ENCODE measurements at places on chromosomes 6 and 20.

- no peak for DNase-seq
Observed at GRCh38 chr6:105676857-105677256, 274.0 kb upstream of the PREP start.

GRCh38 chr20:9886227-9886626, 47.4 kb upstream of the PAK5 start:
- no peak for DNase-seq

- no peak for DNase-seq
Observed at GRCh38 chr6:109326351-109326750, 55.9 kb downstream of the CD164 start.

- no peak for DNase-seq
Observed at GRCh38 chr6:50270415-50270814, 220.7 kb upstream of the DEFB112 start.

DNA sequence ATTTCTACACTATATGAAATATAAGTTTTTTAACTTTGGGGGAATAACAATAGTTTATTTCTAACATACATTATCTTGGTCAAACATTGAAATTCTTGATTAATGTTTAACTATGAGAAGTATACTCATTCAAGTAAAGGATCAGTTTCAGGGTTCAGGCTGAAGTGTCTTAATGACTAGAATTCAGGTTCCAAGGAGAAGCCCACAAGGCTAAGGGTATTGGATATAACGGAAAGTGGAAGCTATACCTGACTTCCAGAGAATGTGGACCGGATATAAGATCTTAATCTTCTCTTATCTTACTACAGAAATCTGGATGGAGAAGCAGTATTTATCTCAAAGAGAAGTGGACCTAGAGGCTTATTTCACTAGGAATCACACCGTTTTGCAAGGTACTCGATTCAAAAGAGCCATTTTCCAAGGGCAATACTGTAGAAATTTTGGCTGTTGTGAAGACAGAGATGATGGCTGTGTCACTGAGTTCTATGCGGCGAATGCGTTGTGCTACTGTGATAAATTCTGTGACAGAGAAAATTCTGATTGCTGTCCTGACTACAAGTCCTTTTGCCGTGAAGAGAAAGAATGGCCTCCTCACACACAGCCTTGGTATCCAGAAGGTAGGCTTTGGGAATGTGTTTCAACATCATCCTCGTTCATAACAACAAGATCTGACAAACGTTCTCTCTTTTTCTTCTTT, at the start of gene TINAG:
Gene TINAG (plus strand): TSS at position 153 of the 697 bp plus-strand sequence. CDS start 110 bp downstream, at position 263.
- DNase-seq, result no peak

- DNase-seq, result no peak
Observed at GRCh38 chr6:111646034-111646433, 40.4 kb upstream of the TRAF3IP2 start.

GRCh38 chr6:79818471-79818870, 128.9 kb downstream of the ELOVL4 start:
- no peak for DNase-seq

- no peak for DNase-seq
Observed at GRCh38 chr6:143007646-143008045, 53.0 kb upstream of the AIG1 start.

DNA sequence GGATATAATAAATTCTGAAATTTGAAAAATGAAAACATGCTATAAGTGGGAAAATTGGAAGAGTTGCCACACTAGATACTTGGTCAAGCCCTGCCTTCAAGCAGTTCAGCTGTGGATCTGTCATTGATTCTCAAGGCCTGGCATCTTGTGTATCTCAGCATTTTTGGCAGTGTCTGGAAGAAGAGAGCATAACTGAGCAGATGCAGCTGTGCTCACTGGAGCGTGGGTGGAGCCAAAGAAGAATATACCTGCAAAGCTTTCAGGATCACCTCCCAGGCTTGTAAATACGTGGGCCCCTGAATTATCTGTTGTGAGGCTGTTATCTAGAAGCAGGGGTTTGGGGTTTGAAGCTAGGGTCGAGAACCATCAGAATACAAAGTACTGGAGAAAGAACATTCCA, 31.3 kb upstream of the CHD6 start:
- DNase-seq, result no peak

DNA sequence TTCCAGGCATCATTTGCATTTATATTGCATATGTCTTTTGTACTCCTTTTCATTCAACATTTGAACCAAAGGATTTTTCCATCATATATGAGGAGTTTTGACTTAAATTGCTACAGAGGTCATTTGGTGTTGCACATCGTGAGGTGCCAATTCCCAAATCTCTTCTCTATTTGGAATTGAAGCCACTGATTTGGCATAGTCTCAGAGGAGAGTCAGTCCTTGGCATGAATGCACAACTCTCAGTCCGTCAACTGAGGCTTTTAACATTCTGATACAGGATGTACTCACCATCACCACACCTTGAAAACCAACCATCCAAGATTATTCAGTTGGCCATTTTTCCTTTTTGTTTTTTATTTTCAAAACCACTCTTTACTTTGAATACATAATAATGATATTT, 31.1 kb upstream of the SYNDIG1 start:
- no peak for DNase-seq

GRCh38 chr6:36523451-36523850, 23.8 kb downstream of the STK38 start:
- no peak for DNase-seq

DNA sequence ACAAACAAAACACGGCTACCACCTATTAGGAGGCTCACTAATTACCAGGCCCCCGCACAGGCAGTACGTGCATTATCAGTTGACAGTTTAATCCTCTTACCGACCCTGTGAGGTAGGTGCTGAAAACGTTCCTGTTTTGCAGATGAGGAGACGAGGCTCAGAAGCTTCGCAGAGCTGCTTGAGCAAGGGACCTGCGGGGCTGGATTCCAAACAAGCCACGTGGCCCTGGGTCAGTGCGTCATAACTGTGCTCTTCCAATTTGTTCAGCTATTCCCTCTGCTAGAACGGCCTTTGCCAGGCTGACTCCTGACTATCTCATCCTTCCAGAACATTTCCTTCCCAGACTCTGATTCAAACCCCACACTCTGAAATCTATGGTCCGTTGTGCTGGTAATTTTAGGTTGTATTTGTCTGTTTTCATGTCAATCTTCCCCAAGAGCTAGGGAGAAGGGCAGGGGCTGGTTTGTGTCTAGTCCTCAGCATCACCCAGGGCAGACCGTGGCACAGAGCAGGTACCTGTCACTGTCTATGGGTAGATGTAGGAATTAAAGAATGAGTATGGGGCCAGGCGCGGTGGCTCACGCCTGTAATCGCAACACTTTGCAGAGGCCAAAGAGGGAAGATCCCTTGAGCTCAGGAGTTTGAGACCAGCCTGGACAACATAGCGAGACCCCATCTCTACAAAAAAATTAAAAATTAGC, 28.8 kb upstream of the TLDC2 start:
- no peak for DNase-seq

DNA sequence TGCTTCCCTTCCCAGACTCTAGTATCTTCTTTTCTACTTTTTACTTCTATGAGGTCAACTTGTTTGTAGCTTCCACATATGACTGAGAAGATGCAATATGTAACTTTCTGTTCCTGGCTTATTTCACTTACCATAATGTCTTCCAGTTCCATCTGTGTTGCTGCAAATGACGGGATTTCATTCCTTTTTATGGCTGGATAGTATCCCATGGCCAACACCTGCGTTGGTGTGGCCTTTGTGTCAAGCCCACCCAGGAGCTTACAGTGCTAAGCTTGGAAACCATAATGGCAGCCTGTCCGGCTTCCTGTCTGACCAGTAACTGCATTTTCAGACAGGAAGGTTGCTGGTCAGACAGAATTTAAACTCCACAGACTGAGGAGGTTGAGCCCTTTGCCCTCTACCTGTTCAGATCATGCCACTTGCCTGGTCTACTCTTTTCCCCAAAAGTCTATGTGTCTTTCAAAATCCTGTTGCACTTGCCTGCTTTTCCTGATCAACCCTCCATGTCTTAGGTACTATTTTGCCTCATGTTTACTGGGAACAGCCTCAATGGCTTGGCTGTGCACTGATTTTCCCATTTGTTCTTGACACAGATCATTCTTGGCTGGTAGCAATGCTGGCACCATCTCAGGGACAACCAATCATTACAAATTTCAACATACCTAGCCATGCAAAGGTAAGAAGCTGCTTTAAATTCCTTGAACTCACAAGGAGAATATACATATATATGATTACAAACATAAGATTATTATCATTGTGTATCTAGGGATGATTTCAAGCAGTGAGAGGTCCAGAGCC, 114.3 kb upstream of the PLEKHG1 start:
- DNase-seq, result no peak

DNA sequence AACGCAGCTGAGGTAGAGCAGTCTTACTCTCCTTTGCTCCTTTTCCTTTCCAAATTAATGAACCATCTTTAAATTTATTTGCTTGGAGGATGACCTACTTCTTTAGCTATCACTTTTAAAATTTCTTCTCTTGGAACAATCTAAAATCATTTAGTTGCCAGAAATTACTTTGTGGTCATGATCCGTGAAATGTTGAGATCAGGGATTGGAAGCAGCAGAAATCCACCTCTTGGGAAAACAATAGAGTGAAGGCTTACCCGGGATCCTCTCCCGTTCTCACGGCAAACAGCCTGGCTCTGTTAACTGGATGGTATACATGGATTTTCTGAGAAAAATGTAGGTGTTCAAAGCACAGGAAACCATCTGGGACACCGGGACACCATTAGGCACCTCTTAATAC, 7.7 kb downstream of the AKAP12 start:
- no peak for DNase-seq

DNA sequence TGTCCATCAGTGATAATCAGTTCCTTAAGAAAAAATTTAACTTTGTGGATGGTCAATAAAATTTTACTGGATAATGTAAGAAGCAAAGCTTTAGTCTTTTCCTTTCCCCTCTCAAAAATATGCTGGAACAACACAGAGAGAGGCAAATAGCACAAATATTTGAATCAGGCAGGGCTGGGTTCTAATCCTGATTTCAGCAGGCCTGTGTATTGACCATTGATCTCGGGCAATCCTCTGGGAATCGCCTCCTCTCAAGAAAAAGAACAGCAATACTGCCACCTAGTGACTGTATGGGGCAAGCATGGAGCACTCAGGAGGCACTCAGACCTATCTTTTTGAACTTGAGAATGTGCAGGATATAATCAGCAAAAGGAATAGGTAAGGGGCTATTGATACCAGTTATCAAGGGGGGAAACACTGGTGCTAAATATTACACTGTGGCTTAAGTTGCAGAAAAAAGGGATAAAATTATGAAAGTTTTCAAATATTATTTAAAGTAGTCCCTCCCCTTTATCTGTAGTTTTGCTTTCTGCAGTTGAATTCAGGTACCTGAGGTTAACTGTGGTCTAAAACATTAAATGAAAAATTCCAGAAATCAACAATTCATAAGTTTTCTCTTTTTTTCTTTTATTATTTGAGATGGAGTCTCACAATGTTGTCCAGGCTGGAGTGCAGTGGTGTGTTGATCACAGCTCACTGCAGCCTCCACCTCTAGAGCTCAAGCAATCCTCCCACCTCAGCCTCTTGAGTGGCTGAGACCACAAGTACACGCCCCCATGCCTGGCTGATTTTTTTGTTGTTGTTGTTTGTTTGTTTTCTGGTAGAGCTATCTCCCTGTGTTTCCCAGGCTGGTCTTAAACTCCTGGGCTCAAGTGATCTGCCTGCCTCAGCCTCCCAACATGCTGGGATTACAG, 91.8 kb upstream of the NHSL1 start:
- DNase-seq, result no peak

DNA sequence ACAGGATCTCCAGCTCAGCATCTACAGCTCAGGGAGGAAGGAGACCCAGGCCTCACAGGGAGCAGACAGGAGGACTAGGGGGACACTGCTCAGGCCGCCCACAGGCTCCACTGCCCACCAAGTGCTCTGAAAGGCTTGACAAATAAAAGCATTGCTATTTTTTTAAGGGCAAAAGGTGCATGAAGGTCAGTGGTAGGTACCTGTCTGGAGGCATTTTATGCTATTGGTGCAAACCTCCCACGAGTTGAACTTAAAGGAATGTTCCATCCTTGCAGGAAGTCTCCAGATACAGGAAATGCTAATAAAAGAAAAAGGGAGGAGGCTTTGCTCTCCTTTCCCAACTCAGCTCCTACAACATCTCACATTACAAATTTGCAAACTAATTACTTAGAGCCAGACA, 228.1 kb downstream of the FOXC1 start:
- no peak for DNase-seq

DNA sequence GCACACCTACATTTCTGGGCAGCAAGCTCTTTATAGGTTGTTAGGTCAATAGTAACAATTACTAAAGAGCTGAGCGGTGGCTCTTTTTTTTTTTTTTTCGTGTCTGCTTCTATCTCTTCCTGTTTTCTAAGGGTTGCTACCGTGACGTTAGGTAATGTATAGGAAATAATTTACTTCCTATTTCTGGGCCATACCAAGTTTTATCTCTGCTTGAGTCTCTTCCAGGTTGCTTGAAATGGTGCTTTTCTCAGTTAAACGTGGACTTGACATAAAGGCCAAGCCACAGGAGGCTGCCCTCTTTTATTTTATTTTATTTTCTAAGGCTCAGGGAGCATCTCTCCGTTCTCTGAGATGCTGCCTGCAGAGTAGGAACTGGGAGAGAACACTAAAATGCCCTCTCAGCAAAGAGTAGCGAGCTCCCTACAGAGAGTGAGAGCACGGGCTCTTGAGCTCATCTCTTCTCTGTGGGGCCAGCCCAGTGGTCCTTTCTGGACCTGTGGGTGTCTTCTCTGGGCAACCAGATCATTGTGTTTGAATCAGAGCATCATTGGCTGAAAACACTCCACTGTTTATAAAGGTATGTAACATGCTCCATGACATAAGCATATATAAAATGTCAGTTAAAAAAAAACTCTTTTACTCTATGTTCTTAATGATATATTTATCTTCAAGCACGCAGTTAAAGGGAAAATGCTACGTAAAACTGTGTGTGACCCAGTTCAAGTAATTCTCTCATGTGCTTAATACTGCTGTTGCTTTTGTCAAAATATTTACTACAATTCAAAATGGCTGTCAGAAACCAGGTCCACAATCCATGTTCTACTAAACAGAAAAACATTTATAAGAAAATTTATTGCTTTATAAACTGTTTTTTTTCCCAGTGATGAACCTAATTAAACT, at the start of gene ZNF831:
Gene ZNF831 (plus strand): TSS at position 191 of the 900 bp plus-strand sequence. CDS start 27,199 bp downstream, outside the sequence.
- DNase-seq, result no peak

DNA sequence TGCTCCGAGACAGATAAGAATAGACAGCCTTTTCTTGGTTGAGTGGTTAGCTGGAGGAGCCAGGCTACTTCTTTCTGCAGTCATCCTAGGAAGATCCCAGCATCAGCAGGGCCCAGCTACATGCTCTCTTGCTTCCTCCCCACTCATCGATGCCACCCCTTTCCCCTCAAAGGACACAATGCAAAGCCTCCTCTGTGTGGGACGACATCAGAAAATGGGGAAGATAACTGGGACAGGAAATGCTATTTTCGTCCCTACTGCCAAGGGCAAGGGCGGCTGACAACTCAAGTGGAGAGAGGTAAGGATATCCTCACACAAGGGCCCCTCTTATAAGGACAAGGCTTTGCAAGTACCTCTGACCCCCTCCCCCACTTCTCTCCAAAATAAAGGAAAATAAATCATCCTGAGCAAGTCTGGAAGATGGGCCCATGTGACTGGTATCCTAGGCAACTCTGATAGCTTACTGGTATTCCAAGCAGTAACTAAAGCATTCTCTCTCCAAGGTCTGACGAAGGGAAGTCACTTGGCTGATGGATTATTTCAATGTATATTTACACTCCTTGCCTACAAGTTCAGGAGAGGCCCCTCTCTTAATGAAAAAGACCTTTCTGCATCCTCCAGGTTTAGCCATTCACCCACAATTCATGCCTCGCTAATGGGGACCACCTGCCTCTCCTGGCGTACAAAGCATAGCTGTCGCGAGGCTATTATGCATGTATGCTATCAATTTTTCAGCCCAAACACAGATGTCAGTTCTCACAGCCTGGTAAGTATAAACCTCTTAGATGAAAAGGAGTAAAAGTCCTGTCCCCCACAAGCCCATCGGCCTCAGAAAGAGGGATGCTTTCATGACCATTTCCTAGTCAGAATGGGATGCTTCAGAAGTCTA, 11.3 kb downstream of the ELMO2 start:
- DNase-seq, result no peak

Measured in stimulated activated CD8-positive, alpha-beta memory T cell treated with anti-CD3 and anti-CD28 coated beads, Interleukin-2, amount 100 ng/mL, for 1 hour (primary cell).